Mesothelial cell of epicardium (in vitro differentiated cells): ENCODE measurements at places on chromosomes 12 and 14. TPM values are rescaled to one million over a fixed set of nuclear protein-coding genes. Genes with fewer than 3 reads are reported as not detected.

Gene MYL2
- total RNA-seq = not detected in 3 replicates

Gene SLC41A2
- total RNA-seq = 5.9 to 10.1 TPM (median 6.9 TPM) in 3 replicates

Gene BCL7A
- 33.8 to 40.1 TPM (median 34.6 TPM) in 3 replicates for total RNA-seq

Gene LBHD2
- not detected in 3 replicates for total RNA-seq

DNA sequence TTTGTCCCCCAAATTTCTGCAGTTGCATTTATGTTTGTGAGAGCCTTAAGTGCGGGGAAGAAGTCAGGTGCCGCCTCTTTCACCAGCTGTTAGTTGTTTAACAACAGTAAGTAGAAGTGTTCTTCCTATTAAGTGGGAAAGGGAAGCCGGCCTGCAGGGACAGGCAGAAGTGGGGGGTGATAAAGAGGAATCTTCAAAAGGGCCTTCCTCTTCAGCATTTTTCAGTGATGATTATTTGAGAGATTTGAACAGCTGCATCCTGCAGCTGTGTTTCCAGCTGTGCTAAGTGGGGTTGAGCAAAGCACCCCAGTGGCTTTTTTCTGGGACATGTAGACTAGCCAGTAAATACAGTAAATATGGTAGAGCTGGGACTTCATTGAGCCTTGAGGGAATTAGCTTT lies 32.1 kb upstream of the SLC38A1 start:
- H3K4me3 ChIP-seq = no peak overlapping the region
- no peaks in the 10 kb centered on the region for H3K27me3 ChIP-seq

- no peaks in the 10 kb centered on the region for H3K36me3 ChIP-seq
- H3K27me3 ChIP-seq = peaks cover 7% of the 10 kb centered on the region
- DNase-seq = no peak
- H3K27ac ChIP-seq = no peak overlapping the region
Observed at GRCh38 chr14:103374121-103374520, 11.1 kb upstream of the MARK3 start.

DNA sequence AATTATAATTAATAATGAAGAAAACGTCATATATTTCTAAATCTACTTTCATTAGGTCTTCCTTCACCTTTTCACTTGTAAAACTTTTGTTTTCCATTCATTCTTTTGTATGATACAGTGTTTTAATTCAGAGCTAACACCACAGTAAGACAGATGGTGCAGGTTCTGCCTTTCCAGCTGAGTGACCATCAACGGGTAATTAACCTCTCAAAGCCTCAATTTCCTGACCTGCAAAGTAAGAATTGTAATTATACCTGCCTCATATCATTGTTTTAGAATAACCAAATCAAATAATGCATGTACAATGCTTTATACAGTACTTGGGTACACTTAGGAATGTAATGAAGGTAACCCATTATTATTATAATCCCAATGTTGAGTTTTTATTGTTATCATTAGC lies 157.6 kb downstream of the FOXA1 start:
- peaks cover 26% of the 10 kb centered on the region for H3K36me3 ChIP-seq
- H3K4me3 ChIP-seq = no peak overlapping the region
- H3K27me3 ChIP-seq = no peaks in the 10 kb centered on the region
- H3K27ac ChIP-seq = no peak overlapping the region
- H3K4me1 ChIP-seq = peaks cover 20% of the 10 kb centered on the region

- no peak overlapping the region for H3K27ac ChIP-seq
- no peaks in the 10 kb centered on the region for H3K27me3 ChIP-seq
Observed at GRCh38 chr12:101713930-101714329, 16.5 kb downstream of the CHPT1 start.

- peaks cover 14% of the 10 kb centered on the region for H3K27me3 ChIP-seq
- H3K4me1 ChIP-seq = peaks cover 61% of the 10 kb centered on the region
- DNase-seq = no peak
- no peaks in the 10 kb centered on the region for H3K36me3 ChIP-seq
- no peak overlapping the region for H3K4me3 ChIP-seq
Observed at GRCh38 chr12:6823182-6824084, 1.8 kb downstream of the GPR162 start.

- H3K36me3 ChIP-seq = no peaks in the 10 kb centered on the region
- no peak overlapping the region for H3K4me3 ChIP-seq
- no peak overlapping the region for H3K27ac ChIP-seq
Observed at GRCh38 chr12:57730336-57731067, 8.0 kb downstream of the AGAP2 start.

GRCh38 chr12:11757531-11757930 lies 108.1 kb downstream of the ETV6 start:
- no peak overlapping the region for H3K4me3 ChIP-seq
- peaks cover 20% of the 10 kb centered on the region for H3K36me3 ChIP-seq
- no peak overlapping the region for H3K27ac ChIP-seq
- H3K4me1 ChIP-seq = peaks cover 25% of the 10 kb centered on the region

GRCh38 chr14:102779084-102779462 lies 1.8 kb downstream of the TRAF3 start:
- peaks cover 28% of the 10 kb centered on the region for H3K4me1 ChIP-seq
- no peaks in the 10 kb centered on the region for H3K27me3 ChIP-seq
- no peak for DNase-seq

DNA sequence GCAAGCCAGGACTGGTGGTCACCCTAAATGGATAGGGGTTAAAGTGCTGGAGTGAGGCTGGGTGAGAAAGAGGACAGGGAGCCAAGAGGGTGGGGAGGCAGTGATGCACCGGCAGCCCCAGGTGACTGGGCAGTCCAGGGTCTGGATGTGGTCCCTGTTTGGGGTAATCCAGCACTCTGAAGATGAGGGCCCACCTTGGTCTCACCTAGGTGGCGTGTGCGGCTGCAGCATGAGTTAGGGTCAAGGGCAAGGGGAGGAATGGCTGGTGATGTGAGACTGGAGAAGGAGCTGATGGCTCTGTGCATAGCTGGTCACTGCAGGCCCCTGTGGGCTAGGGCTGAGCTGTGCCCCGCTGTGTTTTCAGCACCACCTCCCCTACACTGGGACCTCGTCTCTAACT lies 1.6 kb upstream of the C1RL start:
- H3K27me3 ChIP-seq = no peaks in the 10 kb centered on the region
- H3K4me3 ChIP-seq = no peak overlapping the region
- H3K4me1 ChIP-seq = peaks cover 21% of the 10 kb centered on the region
- no peak for DNase-seq

DNA sequence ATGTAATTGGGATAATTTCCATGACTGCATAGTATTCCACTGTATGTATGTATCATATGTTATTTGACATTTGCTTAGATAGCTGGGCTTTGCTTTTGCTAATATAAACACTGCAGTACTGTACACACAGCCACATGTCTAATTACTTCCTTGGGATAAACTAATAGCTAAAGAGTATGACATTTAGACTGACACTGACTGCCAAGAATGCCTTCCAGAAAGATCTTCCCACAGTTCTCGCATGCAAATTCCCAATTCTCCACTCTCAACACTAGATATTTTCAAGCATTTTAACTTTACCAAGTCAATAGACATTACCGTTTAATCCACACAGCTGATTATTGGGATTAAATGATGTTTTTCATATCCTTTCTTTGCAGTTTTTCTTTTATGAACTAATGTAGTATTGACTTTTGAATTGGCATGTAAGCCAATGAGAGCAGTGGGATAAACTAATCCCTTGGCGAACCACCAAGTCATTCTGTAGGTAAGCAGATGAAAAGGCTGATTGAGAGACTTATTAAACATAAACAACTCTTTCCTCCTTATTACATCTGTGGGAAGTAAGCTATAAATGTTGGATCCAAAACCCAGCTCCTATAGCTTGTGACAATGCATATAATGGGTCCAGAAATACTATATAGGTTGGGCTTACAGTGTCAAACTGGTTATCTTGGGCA lies 55.5 kb downstream of the STON2 start:
- no peak overlapping the region for H3K4me3 ChIP-seq
- H3K27ac ChIP-seq = no peak overlapping the region
- no peaks in the 10 kb centered on the region for H3K27me3 ChIP-seq

DNA sequence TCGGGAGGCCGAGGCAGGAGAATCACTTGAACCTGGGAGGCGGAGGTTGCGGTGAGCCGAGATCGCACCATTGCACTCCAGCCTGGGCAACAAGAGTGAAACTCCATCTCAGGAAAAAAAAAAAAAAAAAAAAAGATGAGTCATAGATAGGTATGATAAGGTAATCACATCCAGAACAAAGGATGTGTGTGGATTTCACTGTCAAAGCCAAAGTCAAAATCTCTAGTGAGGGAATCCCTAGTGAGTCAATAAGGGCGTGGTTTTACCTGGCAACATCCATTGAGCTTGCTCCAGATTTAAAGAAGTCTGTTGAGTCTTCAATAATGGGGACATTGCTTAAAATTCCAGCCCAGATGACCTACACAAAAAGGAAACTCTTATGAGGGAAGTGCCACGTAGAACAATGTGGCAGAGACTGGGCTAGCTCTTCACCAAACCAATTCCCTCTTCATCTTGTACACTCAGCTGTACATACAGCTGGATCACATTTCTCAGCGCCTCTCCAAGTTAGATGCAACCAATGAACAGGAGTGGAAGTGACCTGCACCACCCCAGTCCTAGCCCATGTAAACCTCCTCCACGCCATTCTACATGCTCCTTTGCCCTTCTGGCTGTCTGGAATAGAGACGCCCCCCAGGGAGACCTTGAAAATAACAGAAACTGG lies 23.4 kb downstream of the ALDH1L2 start:
- no peaks in the 10 kb centered on the region for H3K27me3 ChIP-seq
- DNase-seq = no peak
- no peak overlapping the region for H3K4me3 ChIP-seq
- peaks cover 9% of the 10 kb centered on the region for H3K36me3 ChIP-seq
- peaks cover 2% of the 10 kb centered on the region for H3K4me1 ChIP-seq
